ENCODE measurements at places on chromosomes 6 and 20.

- DNase-seq, result no peak
These were observed 86.5 kb downstream of the MRPL14 start for GRCh38 chr6:44040786-44041185.

GRCh38 chr6:27268803-27269202 is 21.3 kb downstream of the PRSS16 start:
- no peak for DNase-seq

DNA sequence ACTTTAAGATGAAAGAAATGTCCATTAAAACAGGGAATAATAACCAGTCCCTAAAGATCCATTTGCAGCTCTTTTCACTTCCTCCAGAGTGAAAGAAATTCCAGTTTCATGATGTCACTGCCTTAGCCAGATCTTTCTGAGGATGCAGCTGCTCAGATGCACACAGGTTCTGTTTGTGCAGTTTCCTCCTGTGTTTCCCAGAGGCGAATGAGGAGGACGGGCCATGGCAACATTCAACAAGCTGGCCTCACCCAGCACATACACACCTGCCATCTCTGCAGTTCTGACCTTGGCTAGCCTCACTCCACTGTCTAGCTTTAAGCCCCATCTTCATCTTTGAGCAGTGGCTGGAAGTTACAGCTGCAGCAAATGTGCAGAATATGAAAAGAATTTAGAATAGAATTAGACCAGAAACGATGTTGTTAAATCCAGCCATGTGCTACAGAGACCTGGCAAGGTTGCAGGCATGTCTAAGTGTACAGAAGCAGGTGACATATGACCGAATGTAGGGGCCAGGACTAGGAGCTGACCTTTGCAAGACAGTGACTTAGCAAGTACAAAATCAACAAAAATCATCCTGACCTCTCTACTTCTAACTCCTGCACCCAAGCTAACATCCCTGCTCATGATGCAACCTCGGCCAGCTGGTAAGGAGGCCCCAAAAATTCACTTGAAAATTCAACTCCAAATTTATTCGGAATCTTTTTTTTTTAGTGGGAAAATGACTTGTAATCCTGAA is 35.0 kb downstream of the FAM50B start:
- no peak for DNase-seq

DNA sequence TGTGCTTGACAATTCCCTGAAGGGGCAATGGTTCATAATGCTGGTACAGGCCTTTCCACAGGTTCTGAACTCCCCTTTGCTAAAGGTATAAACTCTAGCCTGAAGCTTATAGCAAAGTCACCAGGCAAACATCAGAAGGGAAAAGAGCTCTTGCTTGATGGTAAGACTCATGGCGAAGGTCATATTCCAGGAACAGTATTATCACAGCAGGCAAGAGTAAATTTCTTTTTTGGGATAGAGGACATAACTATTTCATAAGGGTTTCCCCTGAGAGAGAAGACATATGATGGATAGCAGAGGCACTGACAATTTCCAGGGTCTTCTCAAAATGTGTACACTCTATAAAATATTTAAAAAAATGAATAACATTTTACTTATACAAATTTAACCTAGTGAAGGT is 86.8 kb downstream of the PRKN start:
- DNase-seq, result no peak

- DNase-seq, result no peak
These were observed 174.9 kb downstream of the CD109 start for GRCh38 chr6:73870907-73871306.

DNA sequence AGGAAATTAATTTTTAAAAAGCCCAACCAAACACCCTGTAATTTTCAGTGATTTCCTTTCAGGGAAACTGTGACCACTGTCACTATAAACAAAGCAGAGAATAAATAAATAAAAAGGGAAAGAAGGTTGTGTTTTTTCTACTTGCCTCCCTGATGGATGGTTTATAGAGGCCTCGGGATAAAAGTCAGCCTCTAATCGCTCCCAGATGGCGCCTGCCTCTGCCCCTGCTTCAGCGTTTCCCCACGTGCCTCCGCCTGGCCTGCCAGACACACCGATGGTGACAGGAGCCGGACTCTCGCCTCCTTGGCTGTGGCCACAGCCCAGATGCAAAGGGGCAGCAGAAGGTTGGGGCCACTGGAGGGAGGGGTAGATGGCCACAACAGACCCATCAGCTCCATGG is 327.7 kb downstream of the CDC5L start:
- DNase-seq, result no peak

DNA sequence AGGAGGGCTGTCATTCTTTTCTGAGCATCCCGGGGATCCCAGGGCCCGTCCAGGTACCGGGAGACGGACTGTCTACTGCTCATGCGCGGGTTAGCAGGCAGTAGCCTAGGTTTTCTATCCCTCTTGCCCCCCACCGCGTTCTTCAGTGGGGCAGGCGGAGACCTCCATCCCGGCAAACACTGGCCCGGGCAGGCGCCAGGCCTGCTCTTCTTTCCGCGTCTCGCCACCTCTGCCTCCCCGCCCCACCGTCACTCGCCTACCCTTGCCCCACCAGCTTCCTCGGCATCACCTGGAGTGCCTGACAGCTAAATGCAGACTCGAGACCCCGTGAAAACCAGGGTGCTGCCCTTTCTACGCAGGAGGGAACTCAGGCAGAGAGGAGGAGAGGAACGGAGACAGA is 1937.7 kb upstream of the DEFB115 start:
- DNase-seq, result no peak

DNA sequence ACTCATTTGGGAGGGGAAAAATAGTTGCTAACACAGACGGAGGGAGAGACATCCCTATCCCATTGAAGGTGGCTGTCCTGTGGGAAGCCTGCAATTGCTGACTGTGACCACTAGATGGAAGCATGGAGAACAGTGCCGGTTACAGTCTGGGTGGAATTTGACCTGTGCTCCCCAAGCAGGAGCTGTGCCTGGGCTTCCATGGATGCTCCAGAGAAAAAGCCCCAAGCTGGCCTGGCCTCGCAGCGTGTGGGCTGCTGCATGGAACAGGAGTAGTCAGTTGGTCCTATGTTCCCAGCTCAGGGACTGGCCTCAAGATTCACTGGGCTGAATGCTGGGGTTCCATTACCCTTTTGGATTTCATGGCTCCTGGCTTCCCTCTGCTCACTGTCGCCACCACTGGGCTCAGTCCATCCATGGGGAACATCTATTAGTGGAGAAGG is 116.3 kb upstream of the CHD6 start:
- DNase-seq, result no peak

GRCh38 chr20:25021336-25021735 is 28.8 kb upstream of the APMAP start:
- no peak for DNase-seq
